ENCODE measurements at places on chromosomes 12 and 14.

- peak; percentile 71 for DNase-seq
Observed at GRCh38 chr14:60482743-60483142, 3.1 kb downstream of the C14orf39 start.

GRCh38 chr12:43318021-43318420 lies 234.0 kb downstream of the ADAMTS20 start:
- no peak for DNase-seq

- peak; percentile 89 for DNase-seq
Observed at GRCh38 chr12:47963340-47964040, at the start of gene TMEM106C. Gene TMEM106C, plus strand, starts transcription at chr12:47963596. Its CDS starts 641 bp downstream, at chr12:47964237.

DNA sequence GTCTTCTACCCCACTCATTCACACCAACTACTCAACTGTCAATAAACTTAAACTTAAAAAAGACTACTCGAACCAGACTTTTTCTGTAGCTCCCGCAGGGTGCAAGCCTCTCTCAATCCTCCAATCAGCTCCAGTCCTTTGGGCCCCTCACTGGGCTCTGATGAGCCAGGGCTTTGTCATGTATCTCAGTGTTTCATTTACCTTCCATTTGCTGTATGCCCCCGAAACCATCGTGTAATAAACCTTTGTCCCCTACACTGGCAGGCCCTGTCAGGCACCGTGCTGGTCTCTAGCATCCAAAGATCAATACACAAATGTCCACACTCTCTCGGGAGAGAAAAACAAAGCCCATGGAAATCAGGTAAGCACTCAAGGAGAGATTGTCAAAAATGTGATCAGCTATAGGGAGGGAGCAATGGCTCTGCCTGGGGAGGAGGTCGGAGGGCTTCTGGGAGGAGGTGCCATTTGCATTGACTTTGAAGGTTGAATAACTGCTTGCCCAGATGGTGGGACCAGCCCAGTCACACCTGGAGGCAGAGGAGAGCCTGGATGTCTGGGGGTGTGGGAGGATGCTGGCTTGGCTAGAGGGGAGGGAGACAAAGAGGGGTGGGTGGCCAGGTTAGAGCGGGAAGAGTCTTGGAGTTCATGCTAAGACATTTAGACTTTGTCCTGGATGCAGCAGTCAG lies 42.1 kb upstream of the DICER1 start:
- DNase-seq, result no peak

- DNase-seq, result peak; percentile 85
Observed at GRCh38 chr12:2893007-2893406, 2.3 kb downstream of the TULP3 start.

- DNase-seq, result no peak
Observed at GRCh38 chr14:58873228-58873953, 235.6 kb downstream of the DACT1 start.

DNA sequence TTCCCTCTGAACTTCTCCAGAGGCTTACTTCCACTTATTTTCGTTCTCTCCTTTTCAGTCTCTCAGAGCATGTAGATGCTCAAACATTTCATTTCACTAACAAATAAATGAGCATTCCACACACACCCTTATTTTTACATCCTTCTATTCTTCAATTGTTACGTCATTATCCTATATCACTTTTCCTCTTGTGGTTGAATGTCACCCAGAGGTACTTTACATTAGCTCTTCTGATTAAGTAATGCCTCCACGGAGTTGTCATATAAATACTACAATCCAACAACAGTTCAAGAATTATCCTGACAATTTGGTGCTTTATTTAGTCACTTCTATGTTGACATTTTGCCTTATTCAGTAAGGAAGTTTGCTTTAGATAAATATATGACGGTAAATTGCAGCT lies 18.4 kb downstream of the FAR2 start:
- no peak for DNase-seq

DNA sequence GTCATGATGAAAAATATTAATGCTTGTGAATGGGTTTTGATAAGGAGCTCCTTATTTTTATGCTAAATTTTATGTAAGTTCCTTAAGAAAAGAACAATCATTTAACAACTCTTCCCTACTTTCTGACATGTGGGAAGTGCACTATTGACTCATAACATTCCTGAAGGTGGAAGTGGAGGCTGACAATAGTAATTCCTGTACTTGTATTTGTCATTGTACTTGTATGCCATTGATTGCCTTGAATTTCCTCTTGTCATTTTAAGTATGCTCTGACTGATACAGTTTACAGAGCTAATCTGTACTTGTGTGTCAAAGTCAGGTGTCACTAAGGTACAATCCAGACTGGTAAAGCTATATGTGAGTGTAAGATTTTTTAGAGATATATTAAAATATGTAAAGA lies 440.0 kb downstream of the SLC16A7 start:
- peak; percentile 51 for DNase-seq

- DNase-seq, result no peak
Observed at GRCh38 chr12:106750524-106750923, 24.0 kb upstream of the RIC8B start.

- no peak for DNase-seq
Observed at GRCh38 chr12:3261782-3262359, 184.7 kb downstream of the TSPAN9 start.

DNA sequence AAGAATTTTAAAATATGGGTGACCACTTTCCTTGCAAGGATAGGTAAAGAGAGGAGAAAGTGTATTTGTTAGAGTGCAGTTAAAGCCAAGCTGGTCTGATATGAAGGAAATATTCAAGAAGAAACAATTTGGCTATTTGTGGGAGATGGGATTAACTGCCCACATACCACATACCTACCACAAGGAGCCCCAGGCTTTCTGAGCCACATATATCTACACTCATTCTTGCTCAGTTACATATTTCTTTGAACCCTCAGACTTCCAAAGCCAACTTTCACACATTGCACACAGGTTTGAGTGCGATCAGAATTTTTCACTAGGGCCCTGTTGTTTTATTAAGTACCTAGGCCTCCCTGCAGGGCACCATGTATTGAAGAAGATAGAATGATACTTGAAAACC lies 330.2 kb downstream of the ZFP36L1 start:
- peak; percentile 44 for DNase-seq

GRCh38 chr14:22569106-22569736 lies 19.8 kb downstream of the DAD1 start:
- no peak for DNase-seq

- no peak for DNase-seq
Observed at GRCh38 chr14:39988939-39989338, 556.7 kb upstream of the FBXO33 start.

GRCh38 chr12:3076730-3077571 lies at the start of gene TSPAN9:
Gene TSPAN9, plus strand, starts transcription at chr12:3077379. Its CDS starts 123,815 bp downstream, at chr12:3201194.
- peak; percentile 72 for DNase-seq

GRCh38 chr12:55965941-55966407 lies at the start of gene PMEL:
Gene PMEL, minus strand, starts transcription at chr12:55966042. Its CDS starts 31 bp downstream, at chr12:55966011.
- no peak for DNase-seq

DNA sequence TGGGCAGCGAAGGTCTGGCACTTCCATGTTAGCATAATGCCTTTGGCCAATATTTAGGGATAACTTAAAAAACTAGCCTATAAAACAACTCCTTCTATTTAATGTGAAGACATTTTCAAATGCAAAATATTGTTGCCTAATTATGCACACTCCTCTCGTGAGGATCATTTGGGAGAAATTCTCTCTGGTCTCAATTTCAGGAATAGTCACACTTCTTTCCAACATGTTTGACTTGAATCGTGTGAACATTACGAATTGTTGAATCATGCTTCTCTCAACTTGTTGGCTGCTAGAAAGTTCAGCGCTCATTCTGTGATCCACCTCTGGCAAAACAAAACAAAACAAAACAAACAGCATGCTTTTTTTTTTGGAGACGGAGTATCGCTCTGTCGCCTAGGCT lies 313.2 kb downstream of the SEC23A start:
- no peak for DNase-seq

- peak; percentile 74 for DNase-seq
Observed at GRCh38 chr12:111451649-111452129, 46.0 kb downstream of the SH2B3 start.

- no peak for DNase-seq
Observed at GRCh38 chr12:24743941-24744793, 204.7 kb downstream of the BCAT1 start.

DNA sequence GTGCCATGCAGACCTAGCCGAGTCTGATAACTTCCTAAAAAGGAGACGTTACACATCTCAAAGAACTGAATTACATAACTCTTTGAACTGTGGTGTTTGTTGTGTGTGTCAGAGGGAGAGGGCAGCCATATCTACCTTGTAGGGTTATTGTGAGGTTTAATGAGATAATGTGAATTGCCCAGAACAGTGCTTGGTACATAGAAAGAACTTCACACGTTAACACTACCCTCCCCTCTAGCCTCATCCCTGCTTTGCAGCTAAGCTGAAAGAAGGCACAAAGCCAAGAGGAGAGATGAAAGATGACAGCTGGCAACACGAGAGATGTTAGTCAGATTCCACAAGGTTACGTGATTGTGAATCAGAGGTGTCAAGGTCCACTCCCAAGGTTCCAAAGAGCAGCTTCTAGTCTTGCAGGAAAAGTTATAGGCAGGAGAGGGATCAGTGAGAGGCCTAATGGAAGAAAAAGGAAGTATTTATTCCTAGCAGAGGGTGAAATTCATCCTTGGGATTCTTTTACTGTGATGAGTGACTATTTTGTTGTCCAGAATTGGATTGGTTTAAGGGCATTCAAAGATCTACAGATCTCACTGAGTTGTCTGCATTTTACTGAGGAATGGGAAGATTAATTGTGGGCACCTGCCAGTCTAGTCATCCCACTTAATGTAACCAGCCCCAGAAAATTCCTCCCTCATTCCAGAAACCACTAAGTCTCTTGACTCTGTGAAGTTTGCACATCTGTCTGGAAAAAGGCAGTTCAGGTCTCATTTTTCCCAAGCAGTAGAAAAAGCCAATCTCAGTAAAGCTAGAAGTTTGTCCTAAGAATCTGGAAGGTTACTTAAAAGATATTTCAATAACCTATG lies 25.9 kb upstream of the WNK1 start:
- DNase-seq, result peak; percentile 53

Measured in ELR (cell line).